Mesendoderm (in vitro differentiated cells): ENCODE measurements at places on chromosomes 11 and 22.

GRCh38 chr11:114132944-114133394, 73.5 kb downstream of the ZBTB16 start:
- DNase-seq: no peak

DNA sequence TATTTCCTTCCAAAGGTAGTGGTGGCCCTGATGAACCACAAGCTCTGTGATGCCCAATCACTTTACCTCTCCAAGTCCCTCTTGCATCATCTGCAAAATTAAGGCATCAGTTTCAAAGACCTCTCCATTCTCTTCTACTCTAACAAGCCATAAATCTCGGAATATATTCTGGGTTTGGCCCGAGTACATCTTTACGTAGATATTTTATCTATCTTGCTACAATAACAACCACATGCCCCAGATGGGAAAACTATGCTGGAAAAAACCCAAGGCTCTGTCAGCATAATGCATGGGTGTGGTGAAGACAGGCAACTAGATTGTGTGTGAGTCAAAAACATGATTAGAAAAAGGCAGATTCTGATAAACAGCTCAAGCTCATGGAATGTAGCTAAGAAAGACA, 228.2 kb upstream of the BLID start:
- no peak for DNase-seq

- peak; percentile 84 for DNase-seq
Observed at GRCh38 chr11:91489989-91490388, 734.6 kb upstream of the FAT3 start.

GRCh38 chr11:85137597-85137996, 489.5 kb downstream of the DLG2 start:
- DNase-seq: no peak

DNA sequence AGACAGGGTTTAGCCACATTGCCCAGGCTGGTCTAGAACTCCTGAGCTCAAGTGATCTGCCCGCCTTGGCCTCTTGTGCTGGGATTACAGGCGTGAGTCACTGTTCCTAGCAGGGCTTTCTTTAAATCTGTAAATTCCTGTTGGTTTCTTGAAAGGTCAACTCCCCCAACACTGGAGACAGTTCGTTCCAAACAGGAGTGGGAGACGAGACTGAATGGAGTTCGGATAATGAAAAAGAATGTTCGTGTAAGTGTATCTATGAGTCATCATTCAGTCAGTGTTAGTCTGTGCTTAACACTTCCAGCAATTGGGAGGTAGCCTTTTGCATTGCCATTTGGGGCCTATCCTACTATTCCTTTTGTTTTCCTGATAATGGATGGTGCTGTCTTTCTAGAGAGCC, 10.0 kb upstream of the BACE1-AS start:
- DNase-seq: peak; percentile 22

GRCh38 chr11:61488651-61489291, 19.8 kb upstream of the LRRC10B start:
- DNase-seq: peak; percentile 71

DNA sequence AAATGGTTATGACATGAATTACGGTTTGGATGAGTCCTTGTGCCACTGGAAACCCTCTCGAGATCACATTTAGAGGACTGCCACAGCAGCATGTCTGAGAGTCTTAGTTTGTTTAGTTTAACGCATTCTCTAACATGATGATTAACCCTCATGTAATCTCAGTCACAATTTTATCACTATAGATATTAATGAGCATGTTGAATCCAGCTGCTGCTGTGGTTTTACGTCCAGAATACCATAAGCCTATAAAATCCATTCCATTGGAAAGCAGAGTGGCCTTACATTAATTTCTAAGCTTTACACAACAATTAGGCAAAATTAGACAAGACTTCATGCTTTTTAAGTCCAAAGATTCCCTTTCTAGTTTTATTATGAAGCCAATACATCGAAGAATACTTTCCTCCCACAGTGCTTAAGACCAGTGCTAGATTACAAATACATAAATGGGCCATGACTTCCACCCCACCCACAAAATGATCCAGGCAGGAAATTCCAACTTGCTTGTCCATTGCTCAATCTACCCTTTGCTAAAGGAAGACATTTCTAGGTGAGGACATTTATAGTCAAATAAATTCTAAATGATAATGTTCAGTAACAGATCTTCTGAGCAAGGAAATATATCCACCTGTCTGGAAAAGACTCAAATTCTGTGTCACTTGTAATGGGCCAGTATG, 3.5 kb upstream of the ELMOD1 start:
- no peak for DNase-seq

DNA sequence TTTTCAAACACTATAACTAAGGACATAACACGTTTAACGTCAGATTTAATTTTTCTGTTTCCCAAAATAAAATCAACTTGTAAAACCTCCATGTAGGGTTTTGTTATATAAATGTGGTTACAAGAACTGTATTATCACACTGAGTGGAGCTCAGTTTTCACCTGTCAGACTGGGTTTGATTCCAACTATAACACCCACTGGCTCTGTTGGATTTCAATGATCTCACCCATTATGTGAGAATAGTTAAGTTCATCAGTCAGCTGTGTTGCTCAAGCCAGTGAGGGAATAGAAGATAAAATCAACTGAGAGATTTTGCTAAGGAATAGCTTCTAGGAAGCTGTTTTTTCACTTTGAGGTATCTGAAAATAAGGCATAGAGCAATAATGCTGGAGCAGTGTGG, 5.1 kb upstream of the OR52R1 start:
- DNase-seq: no peak

- DNase-seq: no peak
Observed at GRCh38 chr11:121057922-121058321, 34.0 kb downstream of the TBCEL start.

DNA sequence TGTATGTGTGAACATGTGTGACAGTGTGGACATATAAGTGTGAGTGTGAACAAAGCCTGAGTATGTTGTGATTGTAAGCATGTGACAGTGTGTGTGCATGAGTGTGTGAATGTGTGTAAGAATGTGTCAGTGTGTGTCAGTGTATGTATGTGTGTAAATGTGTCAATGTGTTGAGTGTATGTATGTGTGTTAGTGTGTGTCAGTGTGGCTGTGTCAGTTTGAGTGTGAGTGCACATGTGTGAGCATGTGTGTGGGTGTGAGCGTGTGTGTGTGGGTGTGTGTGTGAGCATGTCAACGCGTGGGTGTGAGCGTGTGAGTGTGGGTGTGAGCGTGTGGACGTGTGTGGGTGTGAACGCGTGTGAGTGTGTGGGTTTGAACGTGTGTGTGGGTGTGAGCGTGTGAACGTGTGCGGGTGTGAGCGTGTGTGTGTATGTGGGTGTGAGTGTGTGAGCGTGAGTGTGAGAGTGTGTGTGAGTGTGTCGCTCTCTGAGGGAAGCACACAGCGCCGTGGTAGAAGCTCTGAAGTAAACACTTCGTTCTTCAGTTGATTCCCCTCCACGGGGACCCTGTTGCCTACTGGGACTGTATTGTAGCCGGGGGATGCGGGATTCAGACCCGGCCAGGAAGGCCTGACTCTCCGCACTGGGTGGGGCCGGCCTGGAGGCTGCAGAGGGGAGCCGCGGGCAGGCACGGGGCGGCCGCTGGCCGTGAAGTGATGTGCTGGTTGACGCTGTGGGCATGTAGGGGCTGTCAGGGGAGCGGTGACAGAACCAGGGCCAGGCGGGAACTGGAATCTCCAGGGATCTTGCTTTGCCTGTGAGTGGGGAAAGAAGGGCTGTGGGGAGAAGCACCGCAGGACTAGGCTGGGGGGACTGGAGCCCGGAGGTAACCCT, 21.1 kb downstream of the RPS6KA4 start:
- DNase-seq: no peak

GRCh38 chr11:74559110-74559933, 33.1 kb upstream of the POLD3 start:
- no peak for DNase-seq

DNA sequence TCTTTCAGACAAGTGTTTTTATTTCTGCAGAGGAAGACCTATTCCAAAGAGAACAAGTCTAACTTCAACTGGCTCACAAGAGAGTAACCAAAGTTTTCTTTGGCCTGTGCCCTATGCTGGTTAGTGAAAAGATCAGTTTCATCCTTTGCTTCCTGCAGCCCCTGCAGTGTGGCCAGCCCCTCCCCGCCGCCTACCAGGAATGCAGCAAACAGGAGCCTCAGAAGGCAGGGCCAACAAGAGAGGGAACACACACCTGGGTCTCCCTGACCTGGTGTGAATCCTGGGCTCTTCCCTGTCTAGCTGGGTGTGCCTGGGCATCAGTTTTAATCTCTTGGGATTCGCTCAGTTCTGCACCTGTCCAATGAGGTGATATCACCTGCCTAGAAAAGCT, 21.5 kb upstream of the SCARF2 start:
- no peak for DNase-seq

- no peak for DNase-seq
Observed at GRCh38 chr22:49191506-49191980, 636.1 kb downstream of the BRD1 start.

DNA sequence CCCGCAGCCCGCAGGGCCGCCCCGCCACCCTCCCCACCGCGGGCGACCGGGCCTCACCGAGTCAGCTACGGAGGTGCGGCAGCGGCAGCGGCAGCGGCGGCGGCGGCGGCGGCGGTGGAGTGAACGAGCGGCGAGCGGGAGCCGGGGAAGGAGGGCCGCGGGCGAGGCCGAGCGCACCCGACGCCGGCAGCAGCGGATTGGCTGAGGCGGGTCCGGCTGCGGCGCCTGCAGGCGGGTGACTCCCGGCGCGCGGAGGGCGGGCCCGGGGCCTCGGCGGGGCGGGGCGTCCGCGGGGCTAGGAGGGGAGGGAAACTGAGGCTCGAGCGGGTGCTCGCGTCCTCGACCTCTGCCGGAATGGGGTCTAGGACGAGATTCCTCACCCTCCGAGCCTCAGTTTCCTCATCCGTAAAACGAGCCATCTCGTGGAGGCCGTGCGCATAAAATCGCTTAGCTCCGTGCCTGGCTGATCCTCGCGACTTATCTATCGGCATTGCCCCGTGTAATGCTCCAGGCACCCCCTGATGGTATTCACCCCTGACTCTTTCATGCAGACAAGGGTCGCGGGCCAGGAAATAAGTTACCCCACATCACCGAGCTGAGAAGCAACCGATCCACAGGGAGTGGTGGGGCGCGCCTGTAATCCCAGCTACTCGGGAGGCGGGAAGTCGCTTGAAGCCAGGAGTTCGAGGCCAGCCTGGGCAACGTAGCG, at the start of gene CPT1A:
CPT1A (minus strand) TSS at position 199 of the 709 bp plus-strand sequence. CDS start 26,442 bp downstream, outside the sequence.
- DNase-seq: no peak

DNA sequence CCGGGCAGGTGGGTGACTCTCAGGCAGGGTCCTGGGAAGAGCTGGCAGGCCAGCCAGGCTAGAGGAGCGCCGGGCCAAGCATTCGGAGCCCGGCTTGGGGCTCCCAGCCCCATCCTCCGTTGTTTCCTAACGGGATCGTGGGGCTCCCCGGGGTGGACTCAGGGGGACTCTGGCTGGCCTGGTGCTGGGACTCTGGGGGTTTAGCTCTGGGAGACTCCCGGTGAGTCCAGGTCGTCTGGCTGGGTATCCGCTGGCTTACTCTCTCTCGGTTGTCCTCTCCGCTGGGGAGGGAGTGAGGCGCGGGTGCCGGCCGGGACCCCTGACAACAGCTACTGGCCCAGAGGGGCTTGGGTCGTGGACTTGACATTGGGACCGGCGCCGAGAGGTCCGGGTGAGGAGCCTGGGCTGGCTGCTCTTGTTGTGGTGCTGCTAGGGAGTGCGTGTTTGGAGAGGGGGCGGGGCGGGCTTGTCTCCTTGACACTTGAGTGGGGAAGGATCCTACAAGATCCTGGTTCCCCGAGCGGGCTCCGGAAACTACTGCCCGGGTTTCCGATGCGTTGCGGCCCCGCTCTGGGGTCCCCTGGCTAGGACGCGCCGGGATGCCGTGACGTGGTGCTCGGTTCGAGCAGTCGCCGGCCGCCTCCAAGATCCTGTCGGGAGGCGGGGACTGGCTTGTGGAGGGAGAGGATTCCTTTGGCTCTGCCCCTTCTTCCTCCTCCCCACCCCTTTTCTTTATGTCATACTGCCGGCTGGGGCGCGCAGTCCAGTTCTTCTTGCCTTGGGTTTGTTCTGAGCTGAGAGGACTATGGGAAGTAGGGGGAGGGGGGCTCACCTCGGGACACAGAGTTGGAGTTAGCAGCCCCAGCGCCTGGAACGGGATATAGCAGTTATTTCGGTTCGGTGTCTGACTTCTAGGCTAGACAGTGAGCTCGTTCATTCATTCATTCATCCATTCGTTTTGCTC, 585 bp downstream of the EMSY start:
- peak; percentile 98 for DNase-seq

- no peak for DNase-seq
Observed at GRCh38 chr22:48055185-48055584, 1292.7 kb downstream of the TBC1D22A start.

GRCh38 chr11:7098235-7098832, 9.5 kb downstream of the RBMXL2 start:
- DNase-seq: peak; percentile 74

GRCh38 chr11:44430140-44430539, 120.2 kb upstream of the ALX4 start:
- DNase-seq: no peak

DNA sequence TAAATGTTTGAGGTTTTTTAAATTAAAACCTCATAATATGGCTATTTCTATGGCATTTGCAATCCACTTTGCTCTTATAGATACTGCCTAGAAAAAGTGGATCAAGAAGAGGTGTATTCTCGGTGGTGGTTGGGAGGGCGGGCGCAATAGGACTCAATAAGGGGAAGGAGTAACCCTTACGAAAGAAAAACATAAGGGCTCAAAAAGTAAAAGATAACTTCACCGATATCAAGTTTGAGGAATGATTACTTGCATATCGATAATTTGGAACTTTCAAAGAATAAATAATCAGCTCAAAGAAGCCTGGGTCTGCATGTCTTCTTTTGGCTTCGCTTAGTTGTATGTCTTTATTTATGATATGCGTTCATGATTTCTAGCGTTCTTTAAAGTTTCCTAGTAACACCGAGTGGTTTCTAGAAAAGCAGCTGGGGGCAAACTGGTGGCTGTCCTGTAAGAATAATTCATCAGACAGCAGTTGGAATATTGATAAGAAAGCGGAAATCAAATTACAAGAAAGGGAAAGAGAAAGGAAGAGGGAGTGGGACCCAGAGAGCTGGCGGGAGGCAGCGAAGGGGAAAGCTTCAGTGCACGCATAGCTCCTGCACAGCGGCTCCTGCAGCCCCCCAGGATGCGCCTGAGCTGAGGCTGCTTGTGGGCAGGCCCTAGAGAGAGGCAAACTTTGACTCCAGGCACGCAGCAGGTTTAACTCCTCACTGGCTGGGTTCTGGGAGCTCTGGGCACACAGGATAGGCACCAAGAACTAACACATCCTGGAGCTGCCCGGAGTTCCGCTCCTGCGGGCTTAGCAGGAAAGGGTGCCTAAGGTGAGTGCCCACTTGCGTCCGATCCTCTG, 9.1 kb upstream of the FLI1 start:
- DNase-seq: peak; percentile 50

GRCh38 chr11:29538339-29539036, 478.3 kb downstream of the KCNA4 start:
- no peak for DNase-seq
